ENCODE measurements at places on chromosomes 1 and 21.

- no peak for DNase-seq
Measured at GRCh38 chr1:11822091-11822490, 16.1 kb downstream of the CLCN6 start.

GRCh38 chr1:81693316-81693715 lies 107.4 kb upstream of the ADGRL2 start:
- no peak for DNase-seq

DNA sequence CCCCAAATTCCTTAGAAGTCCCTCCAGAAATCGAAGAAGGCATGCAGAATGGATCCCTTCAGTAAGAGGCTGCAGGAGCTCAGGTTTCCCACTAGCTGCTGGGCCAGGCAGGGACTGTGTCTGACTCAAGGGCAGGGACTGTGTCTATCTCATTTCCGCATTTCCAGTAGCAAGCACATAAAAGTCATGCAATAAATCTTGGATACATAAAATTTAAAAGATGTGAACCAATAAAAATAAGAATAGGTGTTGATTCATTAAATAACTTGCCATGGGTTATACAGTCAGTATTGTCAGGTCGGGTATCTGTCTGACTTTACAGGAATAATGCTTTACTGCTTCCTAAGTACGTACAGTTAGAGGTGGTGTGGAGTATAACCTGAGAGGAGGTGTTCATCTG lies 15.2 kb downstream of the PM20D1 start:
- DNase-seq: no peak

GRCh38 chr1:155206891-155207805 lies 549 bp downstream of the THBS3 start:
- DNase-seq: peak; percentile 87

GRCh38 chr1:58158016-58158415 lies 388.5 kb downstream of the OMA1 start:
- DNase-seq: no peak

DNA sequence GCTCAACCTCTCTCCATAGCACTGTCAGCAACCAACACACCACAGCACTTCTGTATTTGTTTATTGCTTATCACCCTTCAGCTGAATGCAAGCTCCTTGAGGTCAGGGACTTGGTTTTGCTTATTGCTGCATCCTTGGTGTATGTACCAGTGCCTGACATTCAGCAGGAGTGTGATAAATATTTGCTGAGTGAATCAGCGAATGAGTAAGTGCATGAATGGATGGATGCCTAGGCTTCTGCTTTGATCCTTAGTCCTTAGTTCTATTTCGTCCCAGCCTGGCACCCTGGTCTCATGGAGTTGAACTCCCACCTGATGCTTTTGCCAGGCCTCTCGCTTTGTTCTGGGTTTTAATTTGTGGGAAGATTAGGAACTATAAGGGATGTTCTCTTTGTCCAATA lies 88.2 kb downstream of the ZSCAN20 start:
- DNase-seq: no peak

GRCh38 chr1:9195651-9196050 lies 38.9 kb upstream of the H6PD start:
- no peak for DNase-seq

GRCh38 chr1:72705921-72706320 lies 423.6 kb upstream of the NEGR1 start:
- no peak for DNase-seq

DNA sequence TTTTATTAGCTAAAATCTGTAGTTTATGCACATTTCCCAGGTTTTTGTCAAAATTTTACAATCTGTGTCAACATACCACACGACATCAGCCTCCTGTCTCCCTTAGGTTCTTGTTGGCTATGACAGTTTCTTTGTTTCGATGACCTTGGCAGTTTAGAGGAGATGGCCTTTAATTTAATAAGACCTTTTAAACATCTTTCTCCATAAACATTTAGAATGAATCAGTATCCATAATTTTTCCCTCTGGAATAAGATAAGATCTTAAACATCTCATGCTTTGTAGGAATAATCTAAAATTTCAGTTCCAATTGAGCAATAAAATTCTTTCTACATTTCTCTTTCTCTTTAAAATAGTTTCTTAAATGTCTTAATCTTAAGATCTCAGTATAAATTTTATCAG lies 28.7 kb upstream of the DYRK1A start:
- DNase-seq: no peak

- DNase-seq: no peak
Measured at GRCh38 chr1:200992382-200993048, 31.0 kb downstream of the KIF21B start.

- peak; percentile 7 for DNase-seq
Measured at GRCh38 chr1:14970115-14970798, 183.3 kb upstream of the TMEM51 start.

GRCh38 chr1:24822887-24823286 lies 77.6 kb downstream of the CLIC4 start:
- no peak for DNase-seq

DNA sequence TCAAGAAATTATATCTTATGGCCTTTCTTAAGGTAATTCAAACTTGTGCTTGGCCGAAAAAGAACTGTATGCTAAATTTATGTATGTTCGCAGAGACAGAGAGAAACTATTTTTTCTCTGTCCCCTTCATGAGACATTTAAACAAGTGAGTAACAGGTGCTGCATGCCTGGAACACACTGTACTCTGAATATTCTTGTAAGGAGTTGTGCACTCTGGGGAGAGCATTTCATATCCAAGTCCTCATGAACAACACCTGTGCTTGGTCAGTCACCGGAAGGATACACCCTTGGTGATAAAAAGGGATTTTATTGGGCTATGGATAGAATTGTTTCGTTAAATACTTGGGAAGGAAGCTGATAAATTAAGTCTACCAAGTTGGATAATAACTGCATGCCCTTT lies 220.8 kb upstream of the NRIP1 start:
- DNase-seq: no peak

- DNase-seq: no peak
Measured at GRCh38 chr1:36458910-36459309, 5.3 kb downstream of the MRPS15 start.
